ENCODE measurements at places on chromosomes 2 and 18. TPM values are rescaled to one million over a fixed set of nuclear protein-coding genes. Genes with fewer than 3 reads are reported as not detected.

Gene TRABD2A
- total RNA-seq, result 10.1 TPM

Gene WNT10A
- not detected for total RNA-seq

Gene EML6
- 1.00 TPM for total RNA-seq

Gene PLGLB1
- 1.5 TPM for total RNA-seq

Gene TOGARAM2
- 0.17 TPM for total RNA-seq

Gene POTEI
- total RNA-seq, result not detected

Gene FARSB
- 44.1 TPM for total RNA-seq

Gene MC4R
- total RNA-seq, result not detected

Gene RBBP8
- total RNA-seq, result 34.1 TPM

Gene CFAP210
- total RNA-seq, result 0.37 TPM

Gene IHH
- 0.12 TPM for total RNA-seq

Gene ID2
- total RNA-seq, result 116 TPM

Gene SLC30A3
- total RNA-seq, result 3.8 TPM

Gene MYO5B
- total RNA-seq, result 11.8 TPM

Gene BOD1L2
- not detected for total RNA-seq

Gene ABCB11
- total RNA-seq, result not detected

Gene C2orf80
- total RNA-seq, result not detected

Gene VAMP5
- 0.15 TPM for total RNA-seq

Gene HOXD1
- 0.21 TPM for total RNA-seq

Gene ZC3H6
- 0.47 TPM for total RNA-seq

Gene CCBE1
- total RNA-seq, result 10.6 TPM

Gene REG3A
- not detected for total RNA-seq

Gene IL1F10
- not detected for total RNA-seq

Gene CENPA
- 47.2 TPM for total RNA-seq

Gene CELF4
- not detected for total RNA-seq

Gene LOXHD1
- not detected for total RNA-seq

Gene RASGRP3
- 1.2 TPM for total RNA-seq

Gene DHX57
- total RNA-seq, result 20.1 TPM

Gene PPP1R1C
- 3.3 TPM for total RNA-seq

Gene CHRNG
- not detected for total RNA-seq

Gene DNAJC5G
- total RNA-seq, result not detected

Gene TRIM43
- total RNA-seq, result not detected

Gene FAM161A
- total RNA-seq, result 7.2 TPM

Gene LHCGR
- total RNA-seq, result not detected

Gene RIT2
- total RNA-seq, result not detected

Gene PLEK
- not detected for total RNA-seq

Gene CPLX4
- not detected for total RNA-seq

Gene SERPINB3
- not detected for total RNA-seq

Gene XDH
- total RNA-seq, result 1.8 TPM

Gene FNDC4
- total RNA-seq, result 3.9 TPM
